GM12878 (cell line): ENCODE measurements at places on chromosomes 3 and 15.

DNA sequence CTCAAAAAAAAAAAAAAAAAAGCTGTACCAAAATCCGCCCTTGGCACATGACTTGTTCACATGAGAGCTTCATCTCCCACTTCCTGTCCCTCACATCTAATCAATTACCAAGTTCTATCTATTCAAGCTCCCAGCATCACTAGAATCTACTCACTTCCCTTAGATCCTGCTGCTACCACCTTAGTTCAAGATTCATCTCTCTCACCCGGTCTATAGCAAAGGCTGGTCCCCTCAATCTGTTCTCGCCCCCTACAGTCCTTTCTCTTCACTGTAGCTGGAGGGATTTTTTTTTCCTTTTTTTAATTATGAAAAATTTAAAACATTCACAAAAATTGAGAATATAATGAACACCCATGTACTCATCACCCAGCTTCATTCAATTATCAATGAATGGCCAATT, 16.7 kb upstream of the GPR160 start:
- H3K4me1 ChIP-seq, result no peaks in the 10 kb centered on the region
- no peak for DNase-seq
- no peak overlapping the region for H3K4me3 ChIP-seq
- no peaks in the 10 kb centered on the region for H3K27me3 ChIP-seq
- no peak overlapping the region for H3K27ac ChIP-seq
- H3K36me3 ChIP-seq, result no peaks in the 10 kb centered on the region

DNA sequence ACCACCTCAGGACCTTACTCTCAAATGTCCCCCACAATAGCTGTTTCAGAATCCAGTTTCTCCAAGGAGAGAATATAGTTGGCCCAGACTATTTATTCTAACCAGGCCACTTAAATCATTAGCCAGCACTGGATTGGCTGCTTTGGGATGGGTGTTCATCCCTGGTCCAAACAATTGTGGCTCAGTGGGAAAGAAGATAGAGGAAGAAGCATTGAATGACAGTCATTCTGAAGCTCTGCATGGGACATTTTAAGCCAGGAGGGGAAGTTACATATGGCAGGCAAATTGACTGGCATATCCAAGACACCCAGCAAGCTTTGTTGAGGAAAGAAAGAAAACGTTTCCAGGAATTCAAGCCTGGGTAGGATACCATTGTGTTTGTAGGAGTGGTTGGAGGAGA, 5.6 kb upstream of the DCLK3 start:
- H3K27ac ChIP-seq, result no peak overlapping the region
- DNase-seq, result no peak
- H3K4me1 ChIP-seq, result no peaks in the 10 kb centered on the region
- no peaks in the 10 kb centered on the region; the same call in 1 of the 2 replicates for H3K27me3 ChIP-seq
- no peak overlapping the region for H3K4me3 ChIP-seq

GRCh38 chr15:42349186-42349585, 10.1 kb upstream of the CAPN3 start:
- peaks cover 3% of the 10 kb centered on the region; the same call in 1 of the 2 replicates for H3K36me3 ChIP-seq
- no peak for DNase-seq
- H3K4me1 ChIP-seq, result no peaks in the 10 kb centered on the region
- H3K27me3 ChIP-seq, result no peaks in the 10 kb centered on the region
- no peak overlapping the region for H3K4me3 ChIP-seq

DNA sequence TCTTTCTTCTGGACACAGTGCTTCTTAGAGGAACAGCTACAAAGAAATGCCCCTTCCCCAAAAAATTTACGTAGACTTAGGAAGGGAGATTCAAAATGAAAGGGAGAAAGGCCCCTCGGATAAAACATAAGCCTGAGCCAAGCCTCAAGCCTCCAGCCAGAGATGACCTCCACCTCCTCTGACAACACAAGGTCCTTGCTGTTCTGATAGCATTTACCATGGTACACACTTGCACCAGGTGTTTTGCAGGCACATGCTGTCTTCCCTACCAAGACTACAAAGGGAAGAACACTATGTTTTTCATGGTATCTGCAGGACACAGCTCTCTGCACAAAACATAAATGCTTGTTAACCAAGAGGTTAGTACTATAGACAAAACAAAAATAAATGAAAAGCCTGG, 27.8 kb downstream of the RYK start:
- DNase-seq, result no peak
- H3K4me1 ChIP-seq, result no peaks in the 10 kb centered on the region
- H3K36me3 ChIP-seq, result no peaks in the 10 kb centered on the region
- H3K27me3 ChIP-seq, result no peaks in the 10 kb centered on the region
- no peak overlapping the region for H3K4me3 ChIP-seq

GRCh38 chr3:138944929-138945708, 1.8 kb downstream of the FOXL2 start:
- H3K27ac ChIP-seq, result no peak overlapping the region
- no peaks in the 10 kb centered on the region for H3K36me3 ChIP-seq
- DNase-seq, result no peak
- H3K4me1 ChIP-seq, result no peaks in the 10 kb centered on the region
- H3K27me3 ChIP-seq, result peaks cover 21% of the 10 kb centered on the region

GRCh38 chr3:187954873-187955586, 198.9 kb upstream of the LPP start:
- no peak overlapping the region for H3K27ac ChIP-seq
- H3K4me3 ChIP-seq, result no peak overlapping the region
- H3K27me3 ChIP-seq, result peaks cover 5% of the 10 kb centered on the region
- DNase-seq, result no peak
- H3K36me3 ChIP-seq, result no peaks in the 10 kb centered on the region

DNA sequence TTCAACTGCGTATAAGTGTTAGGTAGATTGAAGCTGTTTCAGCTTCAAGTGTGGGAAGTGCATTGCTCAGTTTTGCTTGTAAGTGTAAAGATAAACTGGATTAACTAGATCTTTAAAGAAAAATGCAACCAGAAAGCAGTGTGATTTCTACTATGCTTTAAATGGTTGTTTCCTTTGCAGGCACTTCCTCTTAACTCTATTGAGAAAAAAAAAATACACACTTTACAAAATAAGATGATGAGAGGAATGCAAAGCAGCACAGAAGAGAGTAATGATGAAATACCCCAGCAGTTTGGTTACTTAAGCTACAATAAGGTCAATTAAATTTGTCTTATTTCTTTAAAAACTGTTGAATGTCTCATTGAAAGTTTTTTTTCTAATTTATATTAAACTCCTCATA, 40.8 kb downstream of the DPH6 start:
- H3K36me3 ChIP-seq, result no peaks in the 10 kb centered on the region
- H3K4me3 ChIP-seq, result no peak overlapping the region
- H3K4me1 ChIP-seq, result peaks cover 14% of the 10 kb centered on the region; the same call in 1 of the 2 replicates
- no peak for DNase-seq
- no peaks in the 10 kb centered on the region for H3K27me3 ChIP-seq

- H3K4me1 ChIP-seq, result no peaks in the 10 kb centered on the region
- H3K27me3 ChIP-seq, result no peaks in the 10 kb centered on the region
- no peak overlapping the region for H3K4me3 ChIP-seq
- DNase-seq, result no peak
Measured at GRCh38 chr3:138740072-138740471, 94.7 kb downstream of the PIK3CB start.

DNA sequence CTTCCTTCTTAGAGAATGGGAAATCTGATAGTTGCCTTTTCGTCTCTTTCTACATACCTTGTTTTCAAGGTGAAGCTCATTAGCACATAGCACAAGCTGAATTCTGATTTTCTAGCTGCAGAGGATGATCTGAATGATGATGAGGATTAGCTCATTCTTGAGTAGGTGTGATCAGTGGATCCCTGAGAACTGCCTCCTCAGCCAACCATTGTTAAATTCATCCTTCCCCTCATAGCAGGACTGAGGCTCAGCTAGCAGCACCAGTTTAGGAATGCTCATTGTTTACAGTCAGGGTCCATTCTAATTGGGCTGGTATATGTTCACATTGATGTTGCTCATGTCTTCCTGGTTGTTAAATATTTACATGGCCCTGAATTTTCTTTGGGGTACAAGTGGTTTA, 299.9 kb upstream of the MME start:
- no peak for DNase-seq
- H3K4me3 ChIP-seq, result no peak overlapping the region
- no peak overlapping the region for H3K27ac ChIP-seq
- no peaks in the 10 kb centered on the region for H3K36me3 ChIP-seq
- H3K27me3 ChIP-seq, result no peaks in the 10 kb centered on the region

GRCh38 chr3:134013280-134013679, 16.4 kb downstream of the SLCO2A1 start:
- no peaks in the 10 kb centered on the region for H3K4me1 ChIP-seq
- H3K36me3 ChIP-seq, result no peaks in the 10 kb centered on the region
- DNase-seq, result no peak
- no peak overlapping the region for H3K4me3 ChIP-seq
- no peaks in the 10 kb centered on the region; the same call in none of the 2 replicates for H3K27me3 ChIP-seq

DNA sequence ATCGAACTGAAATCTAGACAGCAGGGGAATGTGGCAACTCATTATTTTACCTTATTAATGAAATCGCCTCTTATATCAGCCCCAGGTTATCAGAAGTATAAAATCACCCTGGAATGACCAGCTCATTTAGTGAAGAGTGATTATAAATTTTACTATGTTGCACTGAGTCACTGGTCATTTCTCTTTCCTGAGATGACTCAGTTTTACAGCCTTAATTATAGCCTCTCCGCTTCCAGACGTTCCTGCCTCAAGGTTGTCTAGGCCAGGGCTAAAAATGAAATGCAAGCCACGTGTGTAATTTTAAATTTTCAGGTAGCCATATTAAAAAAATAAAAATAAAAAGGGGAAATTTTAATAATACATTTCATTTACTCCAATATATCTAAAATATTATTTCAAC, 33.3 kb downstream of the DET1 start:
- no peak overlapping the region for H3K4me3 ChIP-seq
- DNase-seq, result no peak
- no peaks in the 10 kb centered on the region for H3K36me3 ChIP-seq
- no peak overlapping the region for H3K27ac ChIP-seq
- H3K4me1 ChIP-seq, result peaks cover 12% of the 10 kb centered on the region

- H3K27me3 ChIP-seq, result no peaks in the 10 kb centered on the region
- DNase-seq, result no peak
- H3K27ac ChIP-seq, result no peak overlapping the region
- H3K4me1 ChIP-seq, result no peaks in the 10 kb centered on the region
- H3K36me3 ChIP-seq, result no peaks in the 10 kb centered on the region
Measured at GRCh38 chr3:81829937-81830336, 68.5 kb upstream of the GBE1 start.

DNA sequence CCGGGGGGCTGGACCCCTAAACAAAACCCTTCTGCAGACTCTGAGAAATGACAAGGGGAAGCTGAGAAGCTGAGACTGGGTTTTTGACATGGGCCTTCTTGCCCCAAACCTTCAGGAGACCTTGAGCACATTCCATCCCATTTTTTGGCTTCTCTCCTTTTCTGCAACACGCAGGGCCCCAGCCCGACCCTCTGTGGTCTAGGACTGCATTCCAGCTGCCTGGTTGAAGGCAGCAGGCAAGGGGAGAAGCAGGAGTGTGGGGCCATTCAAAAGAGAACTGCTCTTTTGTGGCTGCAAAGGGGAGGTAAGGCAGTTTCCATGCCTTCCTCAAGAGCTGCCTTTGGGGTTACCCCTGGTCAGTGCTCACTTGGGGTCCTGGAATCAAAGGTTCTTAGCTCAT, 263.0 kb downstream of the TLE3 start:
- H3K27me3 ChIP-seq, result peaks cover 11% of the 10 kb centered on the region
- H3K36me3 ChIP-seq, result no peaks in the 10 kb centered on the region
- no peak for DNase-seq
- H3K4me1 ChIP-seq, result no peaks in the 10 kb centered on the region

GRCh38 chr3:160999274-160999673, 105.9 kb downstream of the B3GALNT1 start:
- H3K27ac ChIP-seq, result no peak overlapping the region
- DNase-seq, result no peak
- H3K27me3 ChIP-seq, result no peaks in the 10 kb centered on the region
- no peak overlapping the region for H3K4me3 ChIP-seq

GRCh38 chr3:159771865-159772611, 216.6 kb upstream of the IL12A start:
- no peak for DNase-seq
- H3K36me3 ChIP-seq, result no peaks in the 10 kb centered on the region
- no peak overlapping the region for H3K4me3 ChIP-seq

- no peak overlapping the region for H3K27ac ChIP-seq
- no peaks in the 10 kb centered on the region for H3K27me3 ChIP-seq
Measured at GRCh38 chr3:196246612-196247308, 30.4 kb downstream of the SLC51A start.

GRCh38 chr15:40398413-40398873, 7.2 kb upstream of the IVD start:
- no peak overlapping the region for H3K27ac ChIP-seq
- no peaks in the 10 kb centered on the region for H3K27me3 ChIP-seq
- 0 out of 2 replicates have a peak overlapping the region, but pooled peaks have one; percentile 26 for H3K4me3 ChIP-seq
- no peaks in the 10 kb centered on the region for H3K4me1 ChIP-seq

GRCh38 chr3:160124224-160124623, 101.0 kb upstream of the C3orf80 start:
- H3K27me3 ChIP-seq, result no peaks in the 10 kb centered on the region

DNA sequence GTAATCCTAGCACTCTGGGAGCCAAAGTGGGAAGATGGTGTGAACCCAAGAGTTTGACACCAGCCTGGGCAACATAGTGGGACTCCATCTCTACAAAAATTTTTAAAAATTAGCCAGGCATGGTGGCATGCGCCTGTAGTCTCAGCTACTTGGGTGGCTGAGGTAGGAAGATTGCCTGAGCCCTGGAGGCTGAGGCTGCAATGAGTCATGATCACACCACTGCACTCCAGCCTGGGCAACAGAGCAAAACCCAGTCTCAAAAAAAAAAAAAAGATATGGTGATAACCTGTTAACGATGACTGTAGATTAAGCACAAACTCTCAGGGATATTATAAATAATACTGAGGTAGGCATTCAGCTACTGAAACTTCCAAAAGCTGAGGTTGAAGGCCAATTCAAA, 107.5 kb downstream of the SLC49A4 start:
- H3K4me3 ChIP-seq, result no peak overlapping the region
- no peaks in the 10 kb centered on the region for H3K36me3 ChIP-seq
- H3K27me3 ChIP-seq, result no peaks in the 10 kb centered on the region; the same call in 1 of the 2 replicates
- H3K4me1 ChIP-seq, result no peaks in the 10 kb centered on the region
- no peak for DNase-seq

DNA sequence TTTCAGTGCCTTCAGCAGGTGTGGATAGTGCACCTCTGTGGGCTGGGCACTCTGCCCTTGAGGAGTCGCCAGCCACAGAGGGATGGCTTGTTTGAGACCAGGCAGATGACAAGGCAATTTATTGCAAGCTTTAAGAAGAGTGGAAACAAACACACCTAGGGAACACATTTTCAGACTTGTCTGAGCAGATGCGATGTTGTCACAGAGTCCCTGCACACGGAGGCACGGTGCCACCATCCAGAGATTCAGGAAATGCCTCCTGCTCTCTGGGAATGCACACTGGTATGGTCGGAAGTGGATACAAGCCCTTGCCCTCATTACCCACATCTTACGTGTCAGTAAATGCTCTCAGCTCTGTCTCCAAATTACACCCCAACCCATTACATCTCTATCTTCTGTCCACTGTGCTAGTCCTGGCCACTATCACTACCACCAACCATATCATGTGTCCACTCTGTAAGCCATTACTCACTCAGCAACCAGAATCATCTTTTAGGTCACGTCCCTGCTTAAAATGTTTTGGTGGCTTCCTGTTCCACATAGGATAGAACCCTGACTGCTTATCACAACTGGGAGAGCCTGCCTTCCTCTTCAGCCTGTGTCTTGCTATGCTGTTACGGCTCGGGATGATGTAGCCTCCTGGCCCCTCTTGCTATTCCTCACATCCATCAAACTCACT, 196.9 kb downstream of the SLCO3A1 start:
- H3K36me3 ChIP-seq, result no peaks in the 10 kb centered on the region
- no peaks in the 10 kb centered on the region; the same call in 1 of the 2 replicates for H3K27me3 ChIP-seq
- H3K4me3 ChIP-seq, result no peak overlapping the region
- no peaks in the 10 kb centered on the region for H3K4me1 ChIP-seq
- no peak overlapping the region for H3K27ac ChIP-seq
- no peak for DNase-seq

- H3K27me3 ChIP-seq, result peaks cover 2% of the 10 kb centered on the region
- no peaks in the 10 kb centered on the region for H3K4me1 ChIP-seq
- H3K27ac ChIP-seq, result no peak overlapping the region
- DNase-seq, result no peak
- H3K4me3 ChIP-seq, result no peak overlapping the region
- H3K36me3 ChIP-seq, result no peaks in the 10 kb centered on the region
Measured at GRCh38 chr3:44160818-44161217, 80.9 kb upstream of the TOPAZ1 start.
